ENCODE measurements at places on chromosomes 1 and 21.

- no peak overlapping the region for H3K4me3 ChIP-seq
- no peak for DNase-seq
- H3K27me3 ChIP-seq, result no peaks in the 10 kb centered on the region
- H3K27ac ChIP-seq, result no peak overlapping the region
Measured at GRCh38 chr1:36068866-36069265, 15.0 kb upstream of the TEKT2 start.

DNA sequence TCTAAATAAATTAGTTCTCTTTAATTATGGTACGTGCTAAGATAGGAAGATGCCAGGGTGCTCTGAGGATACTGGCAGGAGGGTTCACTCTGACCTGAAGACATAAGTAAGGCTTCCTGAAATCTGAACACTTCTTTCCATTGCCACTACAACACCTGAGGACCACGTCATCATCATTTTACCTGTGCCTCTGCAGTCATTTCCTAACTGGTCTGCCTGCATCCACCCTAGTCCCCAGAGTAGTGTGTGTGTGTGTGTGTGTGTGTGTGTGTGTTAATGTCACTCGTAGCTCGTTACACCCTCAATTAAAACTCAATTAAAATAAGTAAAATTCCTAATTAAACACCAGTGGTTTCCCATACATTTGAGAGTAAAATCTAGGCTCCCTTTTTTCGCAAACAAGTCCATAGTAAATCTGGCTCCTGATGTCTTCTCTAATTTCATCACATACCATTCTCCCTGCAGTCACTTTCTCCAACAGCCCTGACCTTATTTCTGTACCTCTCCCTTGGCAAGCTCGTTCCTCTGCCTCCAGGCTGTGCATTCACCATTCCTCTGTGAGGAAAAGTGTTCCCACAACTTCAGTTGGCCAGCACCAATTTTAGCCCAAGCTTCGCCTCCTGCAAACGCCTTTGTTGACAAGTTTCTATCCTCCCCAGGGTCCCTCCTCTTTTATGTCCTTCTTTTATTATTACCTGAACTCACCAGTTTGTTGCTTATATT is 8.7 kb downstream of the IL12RB2 start:
- H3K27me3 ChIP-seq, result no peaks in the 10 kb centered on the region
- H3K4me3 ChIP-seq, result no peak overlapping the region
- no peak overlapping the region for H3K27ac ChIP-seq

DNA sequence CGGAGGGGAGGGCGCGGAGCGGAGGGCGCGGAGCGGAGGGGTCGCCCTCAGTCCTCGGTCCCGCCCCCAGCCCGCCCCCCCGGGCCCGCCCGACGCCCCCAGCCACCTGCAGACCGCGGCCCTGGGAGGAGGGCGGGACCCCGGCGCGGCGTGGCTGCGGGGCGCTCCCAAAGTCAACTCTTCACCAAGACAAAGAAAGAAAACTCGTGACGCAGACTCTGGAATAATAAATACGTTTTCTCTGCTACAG is 1.2 kb downstream of the HES4 start:
- no peak for DNase-seq
- peak overlapping the region; percentile 38 for H3K27ac ChIP-seq
- H3K4me1 ChIP-seq, result peaks cover 7% of the 10 kb centered on the region
- no peak overlapping the region for H3K4me3 ChIP-seq

- H3K4me3 ChIP-seq, result no peak overlapping the region
- peaks cover 11% of the 10 kb centered on the region for H3K4me1 ChIP-seq
- peaks cover 24% of the 10 kb centered on the region for H3K27me3 ChIP-seq
- DNase-seq, result no peak
- H3K36me3 ChIP-seq, result no peaks in the 10 kb centered on the region
Measured at GRCh38 chr1:152168535-152168868, 9.5 kb upstream of the RPTN start.

GRCh38 chr21:43916691-43917514 is 51.9 kb downstream of the AGPAT3 start:
- DNase-seq, result peak; percentile 47
- peak overlapping the region; percentile 83 for H3K4me3 ChIP-seq
- peaks cover 10% of the 10 kb centered on the region for H3K36me3 ChIP-seq
- peaks cover 43% of the 10 kb centered on the region for H3K4me1 ChIP-seq

- H3K27me3 ChIP-seq, result peaks cover 15% of the 10 kb centered on the region
- peaks cover 5% of the 10 kb centered on the region for H3K36me3 ChIP-seq
- no peak for DNase-seq
- no peaks in the 10 kb centered on the region for H3K4me1 ChIP-seq
- H3K4me3 ChIP-seq, result no peak overlapping the region
Measured at GRCh38 chr1:30090162-30090820, 633.1 kb downstream of the MATN1 start.

GRCh38 chr1:11484321-11484655 is 5.3 kb downstream of the DISP3 start:
- no peak for DNase-seq
- H3K36me3 ChIP-seq, result peaks cover 3% of the 10 kb centered on the region
- no peak overlapping the region for H3K27ac ChIP-seq
- peaks cover 13% of the 10 kb centered on the region for H3K4me1 ChIP-seq
- no peak overlapping the region for H3K4me3 ChIP-seq

- no peaks in the 10 kb centered on the region for H3K36me3 ChIP-seq
- no peak overlapping the region for H3K4me3 ChIP-seq
- no peak overlapping the region for H3K27ac ChIP-seq
Measured at GRCh38 chr1:204320382-204320804, 39.3 kb downstream of the PLEKHA6 start.

- peak; percentile 63 for DNase-seq
- no peak overlapping the region for H3K27ac ChIP-seq
- H3K4me3 ChIP-seq, result no peak overlapping the region
- H3K4me1 ChIP-seq, result peaks cover 9% of the 10 kb centered on the region
- H3K27me3 ChIP-seq, result no peaks in the 10 kb centered on the region
Measured at GRCh38 chr1:47333922-47334764, 553 bp downstream of the CMPK1 start.

DNA sequence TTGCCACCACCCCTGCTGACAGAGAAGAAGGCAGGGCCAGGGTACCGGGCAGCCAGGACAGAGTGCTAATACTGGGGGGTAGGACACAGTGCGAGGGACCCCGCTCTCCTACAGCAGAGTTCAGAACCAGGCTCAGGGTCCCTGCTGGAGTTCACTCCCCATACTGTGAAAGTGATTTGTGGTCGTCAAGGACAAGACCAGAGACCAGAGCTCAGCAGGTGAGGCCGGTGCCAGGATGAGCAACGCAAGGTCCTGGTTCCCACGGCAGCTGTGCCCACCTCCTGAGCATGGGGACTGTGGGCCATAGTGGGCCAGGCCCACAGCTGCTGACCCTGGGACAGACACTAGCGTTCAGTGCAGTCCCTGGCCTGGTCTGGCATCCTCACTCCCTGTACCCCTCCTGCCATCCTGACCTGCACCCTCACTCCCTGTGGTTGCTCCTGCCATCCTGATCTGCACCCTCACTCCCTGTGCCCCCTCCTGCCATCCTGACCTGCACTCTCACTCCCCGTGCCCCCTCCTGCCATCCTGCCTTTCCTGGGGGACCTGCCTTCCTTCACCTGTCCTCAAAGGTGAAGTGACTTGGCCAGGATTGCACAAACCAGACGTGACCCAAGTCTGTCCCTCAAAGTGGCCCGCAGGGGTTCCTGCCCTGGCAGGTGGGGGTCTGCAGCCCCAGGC is 13.8 kb upstream of the PTTG1IP start:
- peaks cover 11% of the 10 kb centered on the region for H3K36me3 ChIP-seq
- H3K27ac ChIP-seq, result no peak overlapping the region
- no peak overlapping the region for H3K4me3 ChIP-seq
- DNase-seq, result no peak
- H3K27me3 ChIP-seq, result no peaks in the 10 kb centered on the region

- H3K27me3 ChIP-seq, result peaks cover 5% of the 10 kb centered on the region
- H3K27ac ChIP-seq, result no peak overlapping the region
- peaks cover 4% of the 10 kb centered on the region for H3K36me3 ChIP-seq
- peaks cover 5% of the 10 kb centered on the region for H3K4me1 ChIP-seq
Measured at GRCh38 chr1:186657481-186657880, 22.7 kb downstream of the PTGS2 start.

DNA sequence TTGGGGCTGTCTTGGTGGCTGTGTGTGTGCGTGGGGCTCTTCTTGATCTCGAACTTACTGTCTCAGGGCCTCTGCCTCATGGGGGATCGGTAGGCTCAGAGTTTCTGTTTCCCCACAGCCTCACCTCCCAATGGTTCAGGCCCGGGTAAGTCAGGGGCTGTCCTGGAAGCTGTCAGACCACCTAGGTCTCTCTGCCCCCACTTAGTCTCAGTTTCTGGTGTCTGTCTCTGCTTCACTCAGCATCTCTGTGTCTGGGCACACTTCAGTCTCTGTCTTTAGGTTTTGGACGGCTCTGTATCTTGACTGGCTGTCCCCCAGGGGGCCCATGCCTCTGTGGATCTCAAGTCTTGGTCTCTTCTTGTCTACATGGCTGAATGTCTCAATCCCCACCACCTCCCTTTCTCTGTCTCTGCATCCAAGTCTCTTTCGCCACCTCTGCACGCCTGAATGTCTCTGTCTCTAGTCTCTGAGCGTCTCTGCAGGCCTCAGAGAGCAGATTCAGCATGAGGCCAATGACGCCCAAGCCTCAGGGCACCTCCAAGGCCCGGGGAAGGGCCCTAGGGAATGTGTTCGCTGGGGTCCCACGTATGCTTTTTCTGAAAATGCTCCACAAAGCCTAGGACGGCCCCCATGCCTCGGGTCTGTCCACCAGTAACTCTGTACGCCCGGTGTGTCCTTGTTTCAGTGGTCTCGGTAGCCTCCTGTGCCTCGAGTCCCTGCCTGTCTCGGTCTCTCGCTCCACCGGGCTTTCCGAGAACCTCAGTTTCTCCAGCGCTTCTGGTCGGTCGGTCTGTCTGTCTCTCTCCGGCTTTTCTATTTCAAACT is 818 bp downstream of the FHL3 start:
- H3K27me3 ChIP-seq, result peaks cover 10% of the 10 kb centered on the region
- peak overlapping the region; percentile 45 for H3K4me3 ChIP-seq
- H3K4me1 ChIP-seq, result peaks cover 4% of the 10 kb centered on the region
- no peaks in the 10 kb centered on the region for H3K36me3 ChIP-seq

- no peaks in the 10 kb centered on the region for H3K36me3 ChIP-seq
- no peak overlapping the region for H3K27ac ChIP-seq
- DNase-seq, result no peak
- H3K4me1 ChIP-seq, result peaks cover 7% of the 10 kb centered on the region
- H3K4me3 ChIP-seq, result no peak overlapping the region
- peaks cover 4% of the 10 kb centered on the region for H3K27me3 ChIP-seq
Measured at GRCh38 chr1:156070548-156070947, 9.6 kb downstream of the RAB25 start.

DNA sequence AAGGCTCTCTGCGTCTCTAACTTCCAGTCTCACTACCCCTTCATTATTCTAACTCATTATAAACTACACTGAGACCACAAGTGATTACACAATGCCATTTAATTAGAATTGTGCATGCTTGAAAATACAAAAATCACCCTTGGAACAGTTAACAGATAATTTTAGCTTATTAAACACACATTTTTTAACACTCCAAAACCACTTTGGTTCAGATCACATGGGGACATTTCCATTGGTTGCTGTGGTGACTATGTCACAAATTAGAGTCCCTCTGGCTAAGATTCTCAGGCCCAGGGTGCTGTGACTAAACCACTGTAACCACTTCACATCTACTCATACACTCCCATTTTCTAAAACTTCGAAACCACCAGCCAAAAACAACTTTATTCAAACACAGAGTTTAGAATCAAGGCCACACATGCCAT is 43.0 kb downstream of the JAK1 start:
- H3K4me1 ChIP-seq, result peaks cover 83% of the 10 kb centered on the region
- peaks cover 11% of the 10 kb centered on the region for H3K36me3 ChIP-seq
- H3K27ac ChIP-seq, result peak overlapping the region; percentile 78
- peak overlapping the region; percentile 11 for H3K4me3 ChIP-seq
- no peak for DNase-seq
- no peaks in the 10 kb centered on the region for H3K27me3 ChIP-seq

- peaks cover 4% of the 10 kb centered on the region for H3K4me1 ChIP-seq
- H3K27ac ChIP-seq, result no peak overlapping the region
- H3K4me3 ChIP-seq, result no peak overlapping the region
- peaks cover 2% of the 10 kb centered on the region for H3K27me3 ChIP-seq
Measured at GRCh38 chr21:28669321-28669720, 323.4 kb downstream of the LTN1 start.
